Activated CD4-positive, alpha-beta T cell treated with anti-CD3 and anti-CD28 coated beads, Interleukin-2, amount 50 U/mL, for 24 hours (primary cell): ENCODE measurements at places on chromosomes 7 and 10.

DNA sequence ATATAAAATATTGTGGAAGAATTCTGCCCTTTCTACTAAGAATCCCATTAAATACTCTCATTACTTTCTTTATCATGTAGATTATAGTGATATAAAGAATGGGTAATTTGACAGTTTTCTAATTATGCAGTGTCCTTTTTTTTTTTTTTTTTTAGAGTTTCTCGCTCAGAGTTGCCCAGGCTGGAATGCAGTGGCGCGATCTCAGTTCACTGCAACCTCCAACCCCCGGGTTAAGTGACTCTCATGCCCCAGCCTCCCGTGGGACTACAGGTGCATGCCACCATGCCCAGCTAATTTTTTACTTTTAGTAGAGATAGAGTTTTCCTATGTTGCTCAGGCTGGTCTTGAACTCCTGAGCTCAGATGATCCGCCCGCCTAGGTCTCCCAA lies 1143.4 kb upstream of the SORCS1 start:
- DNase-seq = no peak

- no peak for DNase-seq
Measured at GRCh38 chr10:8183241-8183704, 128.8 kb downstream of the GATA3 start.

- DNase-seq = no peak
Measured at GRCh38 chr10:32957341-32958084, 517 bp downstream of the ITGB1 start.

DNA sequence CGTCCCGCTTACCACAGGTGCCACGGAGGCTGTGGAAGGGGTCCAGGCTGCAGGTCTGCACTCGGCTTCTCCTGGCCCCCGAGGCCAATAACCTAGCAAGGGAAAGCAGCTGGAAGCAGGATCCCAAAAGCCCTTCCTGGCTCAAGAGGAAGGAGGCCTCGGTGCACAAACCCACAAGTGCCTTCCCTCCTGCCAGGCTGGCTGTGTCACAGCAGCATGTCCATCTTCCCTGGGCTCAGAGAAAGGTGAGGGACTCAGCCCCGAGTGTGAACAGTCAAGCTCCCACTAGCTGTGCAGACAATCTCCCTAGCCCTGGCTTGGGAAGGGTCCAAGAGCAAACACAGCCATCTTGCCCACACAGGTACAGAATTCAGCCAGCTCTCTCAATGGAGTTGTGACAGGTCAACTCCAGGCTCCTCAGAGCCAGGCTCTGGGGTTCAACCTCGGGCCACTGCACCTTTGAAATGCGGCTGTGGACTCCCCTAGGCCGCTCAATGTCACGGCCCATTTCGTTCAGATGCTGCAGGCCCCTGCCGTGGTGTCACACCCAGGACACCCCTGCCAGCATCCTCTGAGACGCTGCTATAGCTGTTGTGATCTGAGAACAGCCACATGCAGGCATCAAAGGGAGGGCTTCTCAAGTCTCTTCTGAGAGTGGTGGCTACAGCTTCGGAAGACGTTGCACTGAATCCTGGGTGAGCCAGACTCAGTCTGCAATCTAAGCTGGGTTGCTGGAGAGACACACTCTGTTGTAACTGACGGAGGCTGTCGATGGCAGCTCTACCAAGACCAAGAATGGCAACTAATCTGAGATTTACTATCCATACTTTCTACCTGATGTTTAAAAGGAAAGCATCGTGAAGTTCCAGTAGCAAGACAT lies 137.9 kb downstream of the DIP2C start:
- no peak for DNase-seq

- DNase-seq = no peak
Measured at GRCh38 chr10:104906112-104906511, 265.0 kb downstream of the SORCS3 start.

DNA sequence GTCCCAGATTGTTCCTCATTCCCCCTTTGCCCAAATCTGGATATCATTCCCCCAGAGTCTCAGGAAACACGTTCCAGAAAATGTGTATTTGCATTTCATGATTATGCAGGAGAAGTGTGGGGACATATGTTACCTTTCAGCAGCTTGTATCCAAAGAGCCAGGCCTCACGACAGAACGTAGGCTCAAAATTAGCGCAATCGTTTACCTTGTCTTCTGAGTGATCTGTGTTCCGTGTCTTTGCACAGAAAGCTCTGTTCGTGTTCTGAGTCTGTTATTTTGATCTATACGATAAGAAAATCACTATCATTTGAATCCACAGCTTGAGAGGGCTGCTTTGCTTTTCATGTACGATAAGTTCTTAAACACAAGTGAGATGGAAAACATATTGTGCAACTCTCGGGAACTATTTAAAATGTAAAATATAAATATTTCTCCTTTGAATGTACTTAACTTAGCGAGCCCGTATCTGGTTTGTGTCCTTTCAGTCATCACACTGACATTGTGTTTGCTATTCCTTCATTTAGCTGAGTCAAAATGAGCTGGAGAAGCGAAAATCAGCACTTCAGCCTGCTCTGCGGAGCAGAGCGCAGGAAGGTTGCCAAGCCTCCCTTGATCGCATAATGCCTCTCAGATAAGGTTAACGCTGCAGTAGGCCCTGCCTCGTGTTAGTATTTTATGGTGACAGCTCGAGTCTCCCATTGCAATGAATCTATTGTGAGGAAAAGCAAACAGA lies 80.2 kb upstream of the CACNB2 start:
- DNase-seq = no peak

- DNase-seq = no peak
Measured at GRCh38 chr10:75140246-75140645, 28.8 kb downstream of the SAMD8 start.

- DNase-seq = no peak
Measured at GRCh38 chr7:127930341-127931328, 100.6 kb downstream of the LRRC4 start.

DNA sequence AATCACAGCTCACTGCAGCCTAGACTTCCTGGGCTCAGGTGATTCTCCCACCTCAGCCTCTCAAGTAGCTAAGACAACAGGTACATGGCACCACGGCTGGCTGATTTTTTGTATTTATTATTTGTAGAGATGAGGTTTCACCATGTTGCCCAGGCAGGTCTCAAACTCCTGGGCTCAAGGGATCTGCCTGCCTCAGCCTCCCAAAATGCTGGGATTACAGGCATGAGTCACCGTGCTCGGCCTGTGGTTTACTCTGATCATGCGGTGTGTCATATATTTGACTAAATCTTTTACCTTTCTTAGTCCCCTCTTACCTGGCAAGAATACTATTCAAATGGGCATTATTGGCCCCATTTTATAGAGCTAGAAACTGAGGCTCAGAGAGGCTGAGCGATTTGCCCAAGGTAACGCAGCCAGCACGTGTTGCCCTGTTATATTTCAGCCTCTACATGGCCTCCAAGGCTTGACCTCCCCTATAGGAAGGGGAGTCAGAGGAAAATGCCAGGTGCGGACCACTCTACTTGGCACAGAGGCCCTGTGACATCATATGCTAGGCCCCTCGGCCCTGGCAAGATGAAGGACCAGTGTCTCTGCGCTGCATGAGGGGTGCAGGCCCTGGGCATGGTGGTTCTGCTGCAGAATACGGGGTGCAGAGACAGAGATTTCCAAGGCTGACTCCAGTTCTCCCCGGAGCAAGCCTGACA lies 8.2 kb downstream of the ZCCHC24 start:
- no peak for DNase-seq

DNA sequence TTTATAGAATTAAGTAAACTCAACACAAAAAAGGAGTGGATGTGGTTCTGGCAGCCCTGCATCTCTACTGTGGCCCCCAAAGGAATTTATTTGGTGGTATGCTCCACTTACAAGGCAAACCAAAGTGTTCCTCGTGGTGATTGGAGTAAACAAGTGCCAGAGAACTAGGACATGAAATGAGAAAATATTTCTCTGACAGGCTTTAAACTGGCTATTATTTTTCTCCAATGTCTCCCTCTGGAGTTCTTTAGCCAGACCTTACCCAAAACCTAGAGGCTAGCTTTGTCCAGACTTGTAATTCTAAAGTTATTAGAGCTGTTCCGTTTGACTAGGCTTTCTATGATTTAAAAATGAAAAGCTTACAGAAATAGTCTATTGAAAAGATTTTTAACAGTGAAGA lies 990.1 kb downstream of the CNTNAP2 start:
- DNase-seq = no peak

GRCh38 chr7:51046482-51046881 lies 263.8 kb upstream of the GRB10 start:
- DNase-seq = no peak

DNA sequence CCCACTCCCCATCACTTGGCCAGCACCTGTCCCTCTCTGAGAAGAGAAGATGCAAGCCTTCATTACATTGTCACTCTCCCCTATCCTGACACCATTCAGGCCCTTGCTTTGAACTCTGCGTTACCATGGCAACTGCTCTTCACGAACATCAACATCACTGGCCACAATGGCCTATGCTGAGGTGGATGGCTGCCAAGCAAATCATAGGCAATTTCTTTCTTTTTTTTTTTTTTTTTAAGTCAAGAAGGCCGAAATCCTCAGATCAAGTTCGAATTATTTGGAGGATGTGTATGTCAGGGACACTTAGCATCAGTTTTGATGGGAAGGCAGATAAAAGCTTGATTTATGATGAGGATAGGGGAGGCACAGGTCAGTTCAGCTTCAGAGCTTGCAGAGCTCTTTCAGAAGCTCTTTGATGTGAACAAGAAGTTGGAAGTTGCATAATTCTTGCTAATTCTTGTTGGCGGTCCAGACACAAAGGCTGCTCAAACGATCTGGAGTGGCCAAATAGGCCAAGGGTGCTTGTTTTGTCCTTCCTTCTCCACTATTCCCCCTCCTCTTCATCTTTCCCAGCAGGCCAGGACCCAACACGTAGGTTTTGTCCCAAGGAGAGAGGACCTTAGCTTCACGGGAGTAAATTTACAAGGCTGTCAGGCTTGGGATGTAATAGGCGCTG lies 179.9 kb upstream of the NPVF start:
- DNase-seq = no peak

DNA sequence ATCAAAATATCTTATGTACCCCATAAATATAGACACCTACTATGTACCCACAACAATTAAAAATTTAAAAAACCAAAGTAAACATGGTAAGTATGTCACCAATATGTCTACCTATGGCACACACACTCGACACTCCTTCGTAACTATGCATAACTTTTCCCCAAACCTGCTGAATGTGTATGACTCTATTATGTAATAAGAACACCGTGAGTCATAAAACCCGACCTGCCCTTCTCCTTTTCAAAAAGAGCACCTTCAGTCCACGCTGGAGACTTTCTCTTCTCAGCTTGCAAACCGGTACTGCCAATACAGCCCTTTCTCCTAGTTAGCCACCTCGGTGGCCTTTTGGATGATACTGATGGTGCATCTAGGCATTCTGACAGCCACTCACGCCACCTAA lies 186.3 kb downstream of the PRPF18 start:
- DNase-seq = no peak

- DNase-seq = no peak
Measured at GRCh38 chr10:124936813-124937212, 5.1 kb upstream of the ZRANB1 start.

- no peak for DNase-seq
Measured at GRCh38 chr7:134431815-134432214, 27.1 kb downstream of the AKR1B1 start.

- no peak for DNase-seq
Measured at GRCh38 chr7:95619921-95620320, 23.6 kb upstream of the PDK4 start.

DNA sequence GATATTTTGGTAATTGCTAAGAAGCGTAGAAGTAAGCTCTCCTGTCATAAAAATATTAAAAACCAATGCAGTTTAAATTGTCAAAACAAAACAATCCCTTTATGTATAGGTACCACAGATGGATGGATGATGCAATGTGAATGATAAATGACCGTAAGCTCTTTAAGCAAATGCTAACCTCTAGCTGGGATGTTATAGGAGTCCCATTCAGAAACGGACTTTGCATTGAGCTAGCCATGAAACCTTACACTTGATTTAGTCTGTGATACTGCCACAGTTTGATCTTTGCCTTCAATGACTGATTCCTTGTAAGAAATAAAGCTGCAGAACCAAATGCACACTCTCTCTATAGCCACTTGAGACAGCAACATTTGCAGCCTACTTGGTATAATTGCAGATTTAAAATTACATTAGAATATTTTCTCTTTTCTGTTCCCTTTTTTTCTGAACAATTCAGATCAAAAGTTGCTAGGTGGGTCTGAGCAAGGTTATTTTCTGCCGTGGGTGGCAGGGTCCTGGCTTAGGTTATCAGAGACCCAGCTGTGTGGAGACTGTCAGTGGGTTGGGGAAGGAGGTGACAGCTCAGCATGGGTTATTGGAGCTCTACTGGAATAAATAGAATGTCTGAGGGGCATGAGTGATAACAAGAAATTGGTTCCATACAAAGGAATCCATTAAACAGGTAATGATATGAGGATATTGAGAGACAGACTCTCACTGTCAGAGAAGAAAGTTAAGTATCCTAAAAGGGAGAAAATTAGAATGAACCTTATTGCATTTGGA lies 258.8 kb upstream of the CDC14C start:
- no peak for DNase-seq

DNA sequence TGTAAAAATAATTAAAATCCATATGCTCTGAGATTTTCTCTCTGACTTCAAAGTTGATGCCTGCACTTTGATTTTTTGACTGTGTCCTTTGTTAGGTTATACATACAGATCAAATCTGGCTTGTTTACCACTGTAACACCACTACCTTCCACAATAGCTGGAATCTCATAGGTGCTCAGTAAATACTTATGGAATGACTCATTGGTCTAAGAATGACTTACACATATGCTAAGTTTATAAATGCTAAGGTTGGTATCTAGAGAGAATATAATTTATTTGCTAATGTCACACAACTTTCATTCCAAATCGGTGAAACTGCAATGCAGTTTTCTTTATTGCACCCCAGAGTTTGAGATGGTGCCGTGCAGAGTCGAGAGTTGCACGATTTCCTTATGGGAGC lies 578.5 kb downstream of the SH2D4B start:
- DNase-seq = no peak

DNA sequence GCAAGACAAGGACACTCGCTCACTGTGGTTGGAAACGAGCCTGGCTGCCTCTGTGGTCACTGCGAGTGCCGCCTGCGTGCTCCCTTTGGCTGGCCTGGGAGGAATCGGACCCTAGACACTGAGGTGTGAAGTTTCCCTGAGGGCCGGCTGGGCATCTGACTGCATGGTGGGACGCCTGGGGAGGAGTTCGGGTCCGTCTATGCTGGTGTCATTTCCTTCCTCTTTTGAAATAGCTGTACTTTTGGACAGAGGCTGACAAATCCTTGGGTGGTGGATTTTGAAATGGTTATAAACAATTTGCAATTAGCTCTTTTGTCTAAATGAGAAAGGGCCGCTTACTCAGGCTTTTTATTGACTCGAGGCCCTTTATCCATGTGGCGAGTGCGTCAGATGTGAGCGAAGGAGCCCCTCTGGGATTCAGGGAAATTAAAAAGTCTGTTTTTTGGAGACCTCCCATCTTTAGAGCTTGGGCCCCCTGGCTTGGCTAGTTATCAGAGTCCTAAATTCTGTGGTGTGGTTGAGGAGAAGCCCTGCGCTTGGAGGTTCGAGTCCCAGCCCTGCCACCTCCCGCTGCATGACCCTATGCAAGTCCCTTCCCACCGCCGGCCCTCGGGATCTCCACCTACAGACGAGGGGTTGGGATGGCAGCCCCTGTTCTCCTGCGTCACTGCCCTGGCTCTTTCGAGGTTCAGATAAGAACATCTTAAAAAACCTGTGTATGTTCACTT lies 147.1 kb downstream of the RGS10 start:
- no peak for DNase-seq
